RCC 7860 (cell line): ENCODE measurements at places on chromosomes 3 and 15.

GRCh38 chr15:36881516-36881915, 218.8 kb downstream of the MEIS2 start:
- DNase-seq = no peak

GRCh38 chr3:126696701-126697267, 7.3 kb upstream of the CHCHD6 start:
- no peak for DNase-seq

DNA sequence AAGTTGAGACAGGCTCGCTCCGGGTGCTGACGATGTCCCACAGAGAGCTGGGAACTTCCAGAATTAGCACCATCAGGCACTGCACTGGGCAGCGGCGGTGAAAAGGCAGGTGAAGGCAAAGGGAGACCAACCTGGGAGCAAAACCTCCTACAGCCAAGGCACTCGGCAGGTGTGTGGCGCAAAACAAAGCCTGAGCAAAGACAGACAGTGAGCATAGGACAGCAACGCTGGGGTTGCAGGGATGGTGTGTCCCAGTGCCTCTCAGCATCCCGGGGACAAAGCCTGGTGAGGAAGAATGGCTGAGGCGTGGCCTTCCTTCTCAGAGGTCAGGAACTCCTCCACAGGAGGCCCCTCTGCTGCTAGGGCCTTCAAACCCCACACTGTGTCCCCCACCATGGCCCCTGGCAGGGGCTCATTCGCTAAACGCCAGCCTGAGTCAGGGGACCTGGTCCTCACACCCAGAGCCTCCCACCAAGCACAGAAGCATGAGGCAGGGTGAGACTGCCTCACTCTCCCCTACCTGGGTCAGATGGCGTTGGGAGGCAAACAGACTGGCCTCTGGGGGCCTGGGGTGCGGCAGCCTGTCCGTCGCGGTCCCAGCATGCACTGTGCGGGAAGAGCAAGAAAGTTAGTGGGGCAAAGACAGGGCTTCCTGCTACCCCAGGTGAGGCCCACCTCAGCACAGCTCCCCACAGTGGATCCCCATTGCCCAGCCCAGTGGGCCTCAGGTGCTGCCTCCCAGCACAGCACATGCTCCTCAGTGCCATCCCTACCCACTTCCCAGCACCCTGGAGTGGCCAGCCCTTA, 44.1 kb upstream of the LINGO1 start:
- no peak for DNase-seq

- no peak for DNase-seq
Observed at GRCh38 chr3:42514876-42515275, 12.4 kb downstream of the VIPR1 start.

DNA sequence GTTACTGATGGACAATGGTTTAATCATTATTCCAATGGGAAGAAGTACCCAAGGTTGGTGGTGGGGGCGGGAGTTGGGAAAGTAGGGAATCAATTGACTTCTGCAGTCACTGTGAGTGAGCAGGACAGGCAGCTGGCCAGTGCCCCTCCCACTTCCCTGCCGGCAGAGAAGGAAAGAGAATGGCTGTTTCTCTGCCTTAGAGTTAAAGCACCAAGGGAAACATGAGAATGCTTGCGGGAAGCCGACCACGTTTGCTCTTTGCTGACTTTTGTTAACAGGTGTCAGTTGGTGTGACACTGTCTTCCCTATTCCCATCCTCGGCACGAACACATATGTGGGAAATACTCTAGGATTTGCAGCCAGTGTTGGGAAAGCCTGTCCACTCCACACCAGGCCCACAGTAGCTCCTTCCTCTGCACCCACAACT, 33.5 kb upstream of the MFSD1 start:
- no peak for DNase-seq

- no peak for DNase-seq
Observed at GRCh38 chr15:73568564-73569280, 64.5 kb downstream of the NPTN start.

DNA sequence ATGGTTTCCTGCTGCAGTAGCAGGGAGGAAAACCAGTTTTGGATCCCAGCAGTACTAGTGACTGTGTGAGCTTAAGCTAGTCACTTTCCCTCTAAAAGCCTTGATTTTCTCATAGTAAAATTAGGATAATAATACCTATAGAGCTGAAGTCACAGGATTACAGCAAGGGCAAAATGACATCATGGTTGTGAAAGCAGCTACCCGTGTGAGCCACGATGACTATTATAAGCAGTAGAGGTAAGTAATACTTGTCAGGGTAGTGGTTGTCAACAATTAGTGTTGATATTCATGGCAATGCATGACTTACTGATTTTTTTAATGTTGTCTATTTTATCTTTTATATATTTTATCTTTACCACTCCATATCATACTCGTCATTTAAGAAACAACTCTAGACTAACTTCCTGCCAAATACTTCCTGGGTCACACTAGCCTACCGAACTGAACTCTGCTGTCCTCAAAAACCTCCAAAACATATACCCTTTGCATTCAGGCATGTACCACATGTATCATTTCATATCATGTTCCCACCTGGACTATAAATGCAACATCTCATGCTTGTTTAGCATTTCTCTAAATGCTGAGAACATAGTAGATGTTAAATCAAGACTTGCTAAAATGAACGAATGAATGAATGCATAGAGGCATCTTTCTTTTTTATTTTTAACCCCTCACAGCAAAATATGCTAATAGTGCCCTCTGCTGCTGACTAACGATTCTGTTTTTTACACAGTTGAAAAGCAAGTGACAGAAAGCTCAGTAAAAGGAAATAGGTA, 172.6 kb downstream of the P3H2 start:
- peak; percentile 30 for DNase-seq

DNA sequence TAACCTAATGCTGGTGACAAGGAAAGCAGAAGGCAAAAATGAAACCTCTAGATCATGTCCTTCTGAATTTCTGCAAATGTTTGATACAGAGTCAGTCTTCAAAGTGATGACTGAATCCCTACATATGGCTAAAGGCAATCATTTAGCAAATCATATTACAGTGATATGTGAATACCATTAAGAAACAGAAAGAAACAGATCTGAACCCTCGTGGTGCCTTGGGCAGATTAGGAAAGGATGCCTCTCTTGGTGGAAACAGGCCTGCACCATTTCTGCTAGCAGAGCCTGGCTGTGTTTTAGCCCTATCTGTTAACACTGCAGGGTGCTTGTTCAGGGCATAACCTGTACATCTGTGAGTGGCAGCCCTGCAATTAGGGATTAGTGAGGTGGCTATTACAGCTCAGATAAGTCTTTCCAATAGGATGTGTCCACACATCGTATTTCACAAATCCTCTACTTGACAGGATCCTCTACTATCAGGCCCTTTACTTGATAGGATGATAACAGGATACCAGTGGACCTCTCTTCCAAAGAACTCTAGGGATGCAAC, 12.1 kb downstream of the SEC22C start:
- no peak for DNase-seq

DNA sequence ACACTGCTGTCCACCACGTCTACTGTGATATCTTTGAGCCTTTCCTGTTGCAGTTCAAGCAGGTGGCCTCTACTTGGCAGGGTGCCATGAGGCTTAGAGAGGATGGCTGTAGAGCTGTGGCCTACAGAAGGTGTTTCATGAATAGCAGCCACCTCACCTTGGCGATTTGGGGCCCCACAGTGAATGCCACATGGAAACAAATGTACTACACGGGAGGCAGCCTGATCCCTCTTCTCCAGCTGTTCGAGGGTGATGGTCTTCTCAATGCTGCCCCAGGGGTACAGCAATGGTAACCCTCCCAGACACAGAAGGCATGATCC, 70.7 kb downstream of the FAM43A start:
- no peak for DNase-seq

GRCh38 chr3:67087788-67088187, 89.7 kb downstream of the KBTBD8 start:
- no peak for DNase-seq

- no peak for DNase-seq
Observed at GRCh38 chr3:138898301-138898700, 48.6 kb downstream of the FOXL2 start.

GRCh38 chr15:50523851-50524251, 22.6 kb downstream of the USP50 start:
- no peak for DNase-seq

DNA sequence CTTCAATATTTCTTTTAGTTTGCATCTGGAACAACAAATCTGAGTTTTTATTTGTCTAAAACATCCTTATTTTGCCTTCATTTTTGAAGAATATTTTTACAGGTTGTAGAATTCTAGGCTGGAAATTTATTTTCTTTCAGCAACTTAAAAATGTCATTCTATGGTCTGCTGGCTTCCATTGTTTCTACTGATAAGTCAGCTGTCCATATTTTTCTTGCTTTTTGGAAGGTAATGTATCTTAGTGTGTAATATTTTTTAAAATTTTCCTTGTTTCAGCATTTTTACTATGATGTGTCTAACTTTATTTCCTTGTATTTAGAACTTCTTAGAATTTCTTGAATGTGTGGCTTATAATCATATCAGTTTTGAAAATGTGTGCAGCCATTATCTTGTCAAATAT, 37.0 kb downstream of the SEMA6D start:
- peak; percentile 6 for DNase-seq

DNA sequence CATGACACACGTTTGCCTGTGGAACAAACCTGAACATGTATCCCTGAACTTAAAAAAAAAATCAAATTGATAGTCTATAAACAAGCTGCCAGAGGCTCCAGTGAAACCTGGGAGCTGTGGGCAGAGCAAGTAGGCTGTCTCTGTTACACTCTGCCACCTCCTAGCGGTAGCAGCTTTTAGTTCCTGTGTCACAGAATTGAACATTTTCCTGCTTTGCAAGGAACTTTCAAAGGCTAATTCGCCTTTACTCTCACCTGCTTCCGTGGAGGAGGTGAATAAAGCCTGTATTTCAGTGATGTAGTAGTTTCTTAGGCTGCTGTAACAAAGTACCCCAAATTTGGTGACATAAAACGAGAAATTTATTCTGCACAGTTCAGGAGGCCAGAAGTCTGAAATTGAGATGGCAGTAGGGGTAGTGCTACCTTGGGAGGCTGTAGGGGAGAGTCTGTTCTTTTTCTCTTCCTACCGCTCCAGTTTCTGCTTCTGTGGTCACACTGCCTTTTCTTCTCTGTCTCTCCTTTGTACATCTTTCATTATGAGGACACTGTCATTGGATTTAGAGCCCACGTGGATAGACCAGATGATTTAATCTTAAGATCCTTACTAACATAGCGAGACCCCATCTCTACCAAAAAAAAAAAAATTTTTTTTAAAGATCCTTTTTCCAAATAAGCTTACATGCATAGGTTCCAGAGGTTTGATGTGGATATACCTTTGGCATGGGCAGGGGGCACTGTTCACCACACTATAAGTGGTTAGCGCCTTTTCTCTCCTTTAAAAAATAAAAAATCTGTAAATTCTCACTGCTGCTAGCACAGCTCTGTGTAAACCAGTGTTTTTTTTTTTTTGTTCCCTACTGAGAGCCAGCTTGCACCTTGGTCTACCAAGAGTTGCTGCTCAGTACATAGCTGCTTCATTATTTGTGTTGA, 25.3 kb downstream of the FBXO22 start:
- DNase-seq = no peak

GRCh38 chr3:79200456-79200855, 567.3 kb downstream of the ROBO1 start:
- DNase-seq = no peak

DNA sequence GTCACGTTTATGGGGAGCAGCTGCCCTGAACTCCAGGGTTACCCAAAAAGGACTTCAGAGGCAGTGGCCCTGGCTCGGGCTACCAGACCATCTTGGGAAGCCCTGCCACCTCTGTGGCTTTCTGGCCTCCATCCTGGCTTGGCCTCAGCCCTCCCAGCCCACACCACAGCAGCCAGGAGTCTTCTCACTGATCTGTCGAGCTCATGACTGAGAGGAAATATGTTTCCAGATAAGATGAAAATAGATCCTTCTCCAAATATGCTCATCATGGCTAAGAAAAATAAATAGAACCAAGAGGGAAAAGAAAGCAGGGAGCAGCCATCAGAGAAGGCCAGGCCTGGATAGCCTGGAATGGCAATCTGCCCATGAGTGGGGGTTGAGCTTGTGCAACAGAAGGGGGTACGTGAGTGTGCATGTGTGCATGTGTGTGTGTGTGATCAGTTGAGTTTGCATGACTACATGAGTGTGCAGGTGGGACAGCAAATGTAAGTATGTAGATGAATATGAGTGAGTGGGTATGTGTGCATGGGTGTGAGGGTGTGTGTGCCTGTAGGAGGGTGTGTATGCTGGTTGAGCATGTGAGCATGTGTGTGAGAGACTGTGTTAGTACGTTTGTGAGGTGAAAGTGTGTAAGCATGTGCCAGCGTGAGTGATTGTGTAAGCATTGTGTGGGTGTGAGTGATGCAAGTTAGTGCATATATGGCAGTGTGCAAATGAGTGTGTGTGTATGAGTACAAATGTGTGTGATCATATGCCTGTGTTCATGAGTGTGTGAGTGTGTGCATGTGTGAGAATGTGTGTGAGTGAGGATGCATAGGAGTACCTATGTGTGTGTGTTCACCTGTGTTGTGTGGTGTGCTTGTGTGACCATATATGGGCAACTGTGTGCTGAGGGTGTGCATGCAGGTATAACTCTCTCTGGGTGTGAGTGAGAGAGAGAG, 9.9 kb upstream of the RFT1 start:
- no peak for DNase-seq

- DNase-seq = no peak
Observed at GRCh38 chr3:50255251-50255615, 13.7 kb upstream of the SEMA3B start.

- DNase-seq = no peak
Observed at GRCh38 chr3:114380233-114380651, 86.4 kb downstream of the TIGIT start.

DNA sequence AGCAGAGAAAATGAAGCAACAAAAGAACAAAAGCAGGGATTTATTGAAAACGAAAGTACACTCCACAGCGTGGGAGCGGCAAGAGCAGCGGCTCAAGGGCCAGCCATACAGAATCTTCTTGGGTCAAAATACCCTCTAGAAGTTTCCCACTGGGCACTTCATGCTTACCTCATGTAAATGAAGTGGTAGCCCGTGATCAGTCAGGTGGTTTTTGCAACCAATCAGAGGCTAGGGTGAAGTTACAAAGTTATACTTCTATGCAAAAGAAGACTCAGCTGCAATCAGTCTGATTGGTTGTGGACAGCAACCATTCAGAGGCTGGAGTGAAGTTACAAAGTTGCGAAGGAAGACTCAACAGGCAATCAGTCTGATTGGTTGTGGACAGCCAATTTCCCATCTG, 37.8 kb upstream of the TRH start:
- peak; percentile 13 for DNase-seq

GRCh38 chr3:35042210-35042991, 596.9 kb upstream of the ARPP21 start:
- no peak for DNase-seq

GRCh38 chr3:9035473-9035872, 72.2 kb upstream of the RAD18 start:
- no peak for DNase-seq
